Left renal cortex interstitium (tissue), 4 donors: ENCODE measurements at places on chromosomes 5 and 9.

- no peak for DNase-seq
These were observed 77.5 kb upstream of the SPATA31D4 start for GRCh38 chr9:81850724-81851123.

DNA sequence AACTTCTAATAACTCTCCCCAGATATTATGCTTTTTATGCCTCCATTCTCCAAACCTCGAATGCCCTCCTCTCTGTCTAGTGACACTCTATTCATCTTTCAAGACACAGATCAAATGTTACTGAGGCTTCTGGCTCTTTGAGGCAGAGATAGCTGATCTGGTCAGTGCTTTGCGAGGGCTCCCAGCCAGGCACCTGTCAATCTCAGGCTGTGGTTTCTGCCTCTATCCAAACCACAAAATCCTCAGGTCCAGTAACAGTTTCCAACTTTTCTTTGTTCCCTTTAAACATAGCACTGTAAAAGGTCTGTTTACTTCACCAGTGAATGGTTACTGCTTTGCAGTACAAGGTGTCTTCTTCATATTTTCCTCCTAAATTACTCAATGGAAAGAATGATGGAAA, 11.5 kb upstream of the STK32A start:
- DNase-seq = no peak

DNA sequence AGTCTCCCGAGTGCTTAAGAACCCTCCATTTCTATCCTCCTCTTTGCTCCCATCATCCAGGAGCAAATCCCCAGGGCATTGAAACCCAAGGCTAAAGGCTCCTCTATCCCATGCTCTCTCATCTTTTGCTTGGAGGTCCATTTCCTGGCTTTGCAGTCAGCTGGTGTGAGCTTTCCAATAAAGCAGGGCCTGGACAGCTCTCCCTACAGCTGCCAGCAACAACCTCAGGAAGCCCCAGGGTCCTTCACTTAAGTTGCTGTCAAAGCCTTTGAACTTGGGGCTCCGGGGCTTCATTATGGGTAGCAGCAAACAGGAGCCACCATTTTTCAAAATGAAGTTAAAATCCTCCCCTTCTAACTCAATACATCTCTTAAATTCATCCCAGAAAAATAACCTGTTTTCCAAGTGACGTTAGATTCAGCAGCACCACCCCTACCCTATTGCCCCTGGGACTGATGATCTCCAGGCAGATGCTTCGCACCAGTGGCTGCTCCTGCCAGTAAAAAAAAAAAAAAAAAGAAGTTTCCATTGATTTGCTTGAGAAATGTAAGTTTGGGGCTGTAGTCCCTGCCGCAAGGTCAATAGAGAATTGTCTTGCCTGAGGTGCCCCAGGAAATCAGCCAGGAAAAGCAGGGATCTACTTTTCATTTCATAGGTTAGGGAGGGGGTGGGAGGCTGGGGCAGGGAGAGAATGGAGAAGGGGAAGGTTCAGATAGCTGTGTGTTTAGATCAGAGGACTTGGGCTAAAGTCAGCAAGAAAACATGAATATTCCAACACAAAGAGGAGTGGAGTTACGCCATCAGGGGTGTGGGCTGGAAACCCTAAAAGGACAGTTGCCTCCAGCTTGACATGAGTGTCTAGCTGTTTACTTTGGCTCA, 83.8 kb upstream of the IL6ST start:
- no peak for DNase-seq

GRCh38 chr5:139137697-139138096, 60.5 kb downstream of the SIL1 start:
- DNase-seq = no peak
